ENCODE measurements at places on chromosomes 5 and 9.

DNA sequence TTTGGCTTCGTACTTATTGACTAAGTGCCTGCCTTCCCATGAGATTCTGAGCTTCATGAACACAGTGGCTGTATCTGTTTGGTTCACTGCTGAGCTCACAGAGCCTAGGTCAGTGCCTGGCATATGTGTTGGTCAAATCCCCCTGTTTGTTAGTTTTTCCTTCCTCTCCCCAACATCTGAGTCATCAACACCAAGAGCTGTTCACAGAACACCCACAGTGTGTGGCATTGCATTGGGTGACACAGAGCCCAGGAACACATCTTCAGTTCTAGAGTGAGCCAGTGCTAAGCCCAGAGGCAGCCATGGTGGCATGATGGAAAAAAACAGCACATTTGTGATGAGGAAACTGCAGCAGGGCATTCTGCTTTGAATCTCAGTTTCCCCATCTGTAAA is 294.6 kb downstream of the SEC61B start:
- DNase-seq = no peak

- DNase-seq = peak; percentile 27
These were observed 63.7 kb downstream of the GLIS3 start for GRCh38 chr9:4235871-4236804.

DNA sequence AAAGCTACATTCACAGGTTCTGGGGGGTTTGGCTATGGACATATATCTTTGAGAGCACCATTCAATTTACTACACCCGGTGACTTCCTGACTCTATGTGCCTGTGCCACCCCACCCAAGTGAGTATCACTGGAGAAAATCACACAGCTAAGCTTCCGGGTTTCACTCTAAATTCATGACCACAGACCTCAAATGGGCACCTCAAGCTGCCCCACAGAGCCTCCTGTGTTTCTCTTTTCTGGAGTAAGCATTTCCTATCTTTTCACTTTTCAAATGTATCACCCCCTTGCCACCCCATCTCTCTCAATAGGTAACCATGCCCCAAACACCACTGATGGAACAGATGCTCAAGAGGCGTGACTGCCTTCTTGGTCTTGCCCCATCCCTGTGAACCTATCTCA is 49.2 kb upstream of the NEK6 start:
- DNase-seq = no peak

DNA sequence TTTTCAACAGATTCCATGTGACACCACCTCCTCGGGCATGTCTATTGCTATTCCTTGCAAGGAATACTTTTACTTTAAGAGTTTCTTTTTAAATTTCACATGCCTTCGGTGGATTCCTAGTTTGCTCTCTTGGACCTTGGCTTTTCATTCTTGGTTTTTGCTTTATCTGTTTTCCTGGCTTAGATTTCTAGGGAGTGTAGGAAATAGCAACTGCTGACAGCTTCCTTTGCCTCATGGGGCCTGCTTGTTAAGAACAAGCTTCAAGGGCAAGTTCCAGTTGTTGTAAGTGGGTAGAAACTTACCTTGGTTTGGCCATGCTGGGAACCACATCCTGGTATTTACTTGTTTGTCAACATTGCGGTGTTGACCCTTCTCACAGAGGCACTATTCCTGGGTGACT is 348.5 kb downstream of the DMAC1 start:
- no peak for DNase-seq

DNA sequence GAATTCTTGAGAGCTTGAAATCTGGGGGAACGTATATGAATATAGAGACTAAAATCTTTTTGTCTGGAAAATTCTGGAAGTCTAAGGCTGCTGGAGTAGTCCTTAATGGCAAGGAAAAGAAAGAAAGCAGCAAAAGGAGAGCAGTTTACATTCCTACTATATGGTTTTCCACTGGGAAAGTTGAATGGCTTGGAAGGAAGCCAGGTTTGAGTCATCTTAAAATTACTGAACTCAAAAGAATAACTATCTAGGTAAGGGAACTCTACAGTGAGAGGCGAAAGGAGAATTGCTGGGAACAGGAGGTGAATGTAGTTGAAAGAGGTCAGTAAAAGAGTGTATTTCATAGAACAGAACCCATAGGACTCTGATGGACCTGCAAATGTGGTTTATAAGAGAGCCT is 258.1 kb upstream of the EDIL3 start:
- DNase-seq = no peak

DNA sequence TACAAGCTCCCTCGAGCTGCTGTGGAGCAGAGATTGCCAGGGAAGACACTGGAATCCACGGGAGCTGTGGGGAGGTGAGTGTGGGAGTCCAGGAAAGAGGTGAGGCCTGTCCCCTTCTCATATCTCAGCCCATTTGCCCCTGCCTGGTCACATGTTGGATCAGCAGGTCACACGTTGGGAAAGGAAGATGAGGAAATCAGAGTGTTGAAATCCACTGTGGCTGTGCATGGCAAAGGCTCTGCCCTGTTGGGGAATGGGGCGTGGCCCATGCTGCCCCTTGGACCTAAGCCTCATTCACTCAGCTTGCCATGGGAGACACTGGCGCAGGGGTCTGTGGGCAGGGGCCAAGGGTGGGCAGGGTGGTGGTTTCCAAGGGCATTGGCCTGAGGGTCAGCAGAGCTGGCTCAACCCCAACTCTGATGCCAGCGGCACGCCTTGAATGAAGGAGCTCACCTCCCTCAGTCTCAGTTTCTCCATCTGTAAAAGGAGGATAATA is 85.4 kb upstream of the CPEB4 start:
- peak; percentile 95 for DNase-seq

DNA sequence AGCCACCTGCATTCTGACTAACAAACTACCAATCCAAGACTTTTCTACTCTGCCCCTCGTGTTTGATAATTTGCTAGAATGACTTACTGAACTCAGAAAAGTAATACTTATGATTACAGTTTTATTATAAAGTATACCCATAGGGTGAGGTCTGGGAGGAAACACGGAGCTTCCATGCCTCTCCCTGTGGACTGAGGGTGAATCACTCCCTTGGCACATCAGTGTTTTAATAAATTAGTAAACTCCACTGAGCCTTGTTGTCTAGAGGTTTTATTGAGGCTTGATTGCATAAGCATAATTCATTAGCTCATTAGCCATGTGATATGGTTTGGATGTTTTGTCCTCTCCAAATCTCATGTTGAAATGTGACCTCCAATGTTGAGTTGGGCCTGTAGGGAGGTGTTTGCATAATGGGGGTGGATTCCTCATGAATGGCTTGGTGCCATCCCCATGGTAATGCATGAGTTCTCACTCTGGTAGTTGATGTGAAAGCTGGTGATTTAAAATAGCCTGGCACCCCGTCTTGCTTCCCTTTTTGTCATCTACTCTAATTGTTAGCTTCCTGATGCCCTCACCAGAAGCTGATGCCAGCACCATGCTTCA is 233.6 kb upstream of the TRPC7 start:
- no peak for DNase-seq

GRCh38 chr5:20286512-20286911 is 298.5 kb upstream of the CDH18 start:
- no peak for DNase-seq

DNA sequence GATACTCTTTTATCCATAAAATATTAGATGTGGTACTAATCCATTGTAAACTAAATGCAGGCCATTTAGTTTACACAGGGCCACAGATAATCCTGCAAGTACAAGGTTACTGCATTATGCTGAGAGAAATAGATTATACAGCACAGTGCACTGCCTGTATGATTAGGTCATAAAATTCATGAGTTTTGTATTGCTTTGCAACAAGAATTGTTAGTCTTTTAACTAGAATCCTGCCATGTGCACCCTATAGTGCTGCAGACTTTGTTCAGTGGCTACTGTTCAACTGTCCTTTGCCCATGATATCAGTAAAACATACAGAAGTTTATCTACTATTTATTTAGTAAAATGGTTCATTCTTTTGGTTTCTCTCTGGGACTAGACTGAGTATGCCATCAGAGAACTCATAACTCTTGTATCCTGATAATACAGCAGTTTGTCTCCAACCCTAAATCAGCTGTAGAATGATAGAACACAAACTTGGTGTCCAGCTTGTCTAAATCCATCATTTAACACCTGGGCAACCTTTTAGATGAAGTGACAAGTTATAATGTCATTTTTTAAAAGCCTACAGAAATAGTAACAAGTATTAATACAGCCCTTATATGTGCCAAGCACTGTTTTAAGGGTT is 291.2 kb downstream of the TMEM167A start:
- DNase-seq = peak; percentile 29

Measured in HepG2 (cell line).